ENCODE measurements at places on chromosomes 12 and 14. TPM values are rescaled to one million over a fixed set of nuclear protein-coding genes. Genes with fewer than 3 reads are reported as not detected.

GRCh38 chr12:6970096-6970527, 352 bp downstream of the PHB2 start:
- H3K36me3 ChIP-seq = peaks cover 40% of the 10 kb centered on the region
- peaks cover 6% of the 10 kb centered on the region for H3K4me1 ChIP-seq
- DNase-seq = peak; percentile 34
- H3K27me3 ChIP-seq = no peaks in the 10 kb centered on the region
- H3K27ac ChIP-seq = peak overlapping the region; percentile 73
- peak overlapping the region; percentile 92 for H3K4me3 ChIP-seq

- H3K4me3 ChIP-seq = peak overlapping the region; percentile 18
- no peaks in the 10 kb centered on the region for H3K27me3 ChIP-seq
- DNase-seq = peak; percentile 7
- peaks cover 3% of the 10 kb centered on the region for H3K36me3 ChIP-seq
Observed at GRCh38 chr12:56632701-56633467, 2.8 kb upstream of the BAZ2A start.

DNA sequence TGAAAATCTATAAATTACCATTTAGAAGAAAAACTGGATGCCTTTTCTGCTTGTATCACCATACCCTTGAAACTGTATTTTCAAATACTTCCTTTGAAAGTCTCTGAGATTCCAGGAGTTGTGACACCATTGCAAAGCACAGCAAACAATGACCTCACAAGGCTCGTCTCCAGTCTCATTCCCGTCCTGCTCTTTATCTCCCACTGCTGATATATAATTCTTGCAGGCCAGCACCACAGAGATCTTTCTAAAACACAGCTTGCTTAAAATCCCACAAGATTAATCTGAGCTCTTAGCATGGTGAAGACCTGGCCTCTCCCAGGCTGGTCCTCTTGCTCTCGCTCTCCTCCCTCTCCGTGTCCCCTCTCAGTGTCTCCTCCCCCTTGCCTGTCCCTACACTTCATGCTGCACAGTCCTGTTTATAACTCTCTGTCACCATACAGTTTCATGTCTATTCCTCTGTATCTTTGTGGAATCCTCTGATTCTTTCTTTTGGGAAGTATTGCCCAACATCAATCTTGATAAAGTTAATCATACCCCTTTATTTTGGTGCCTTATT, 51.8 kb downstream of the ZFYVE21 start:
- H3K27ac ChIP-seq = no peak overlapping the region
- H3K4me1 ChIP-seq = no peaks in the 10 kb centered on the region
- no peaks in the 10 kb centered on the region for H3K27me3 ChIP-seq
- no peak for DNase-seq

DEPDC4 gene
- total RNA-seq = 1.4 TPM

LRRK2 gene
- 110 TPM for total RNA-seq

DNA sequence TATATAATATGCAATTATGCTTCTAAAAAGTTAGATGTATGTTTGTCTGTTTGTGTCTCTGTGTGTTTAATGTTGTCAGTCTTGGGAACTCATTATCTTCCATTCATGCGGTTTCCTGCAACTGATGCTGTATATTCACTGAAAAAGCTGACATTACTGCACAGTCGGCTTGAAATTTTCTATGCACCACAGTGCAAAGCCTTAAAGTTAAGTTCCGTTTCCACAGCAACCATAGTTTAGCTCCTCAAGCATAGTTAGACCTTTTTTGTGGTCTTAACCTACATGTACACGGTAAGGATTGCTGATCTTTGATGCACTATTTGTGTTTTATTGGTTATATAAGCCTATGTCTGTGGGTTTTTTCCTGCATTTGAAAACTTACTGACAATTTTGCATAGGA, 309.4 kb downstream of the KCNC2 start:
- no peak overlapping the region for H3K27ac ChIP-seq
- no peak for DNase-seq
- no peaks in the 10 kb centered on the region for H3K36me3 ChIP-seq
- H3K27me3 ChIP-seq = no peaks in the 10 kb centered on the region
- H3K4me1 ChIP-seq = no peaks in the 10 kb centered on the region
- no peak overlapping the region for H3K4me3 ChIP-seq

DNA sequence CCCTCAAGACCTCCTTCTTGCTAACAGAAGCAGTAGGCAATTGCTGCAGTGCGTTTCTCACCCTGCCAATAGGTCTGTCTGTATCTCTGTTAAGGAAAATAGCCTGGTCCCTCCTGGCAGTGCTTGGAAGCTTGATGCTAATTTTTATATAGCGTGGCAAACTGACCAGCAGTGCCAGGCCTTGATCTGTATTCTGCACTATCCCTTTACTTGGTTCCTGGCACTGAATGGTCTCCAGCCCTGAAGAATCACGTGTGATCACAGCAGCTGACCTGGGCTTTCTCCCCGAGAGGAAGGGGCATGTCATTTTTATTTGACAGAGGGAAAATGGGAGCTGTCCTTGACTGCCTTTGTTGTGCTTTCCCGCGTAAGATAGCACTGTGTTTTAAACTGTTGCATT, 48.7 kb upstream of the TRAF3 start:
- no peak overlapping the region for H3K27ac ChIP-seq
- peaks cover 4% of the 10 kb centered on the region for H3K36me3 ChIP-seq
- H3K4me1 ChIP-seq = no peaks in the 10 kb centered on the region
- H3K4me3 ChIP-seq = no peak overlapping the region
- no peak for DNase-seq
- H3K27me3 ChIP-seq = no peaks in the 10 kb centered on the region

DNA sequence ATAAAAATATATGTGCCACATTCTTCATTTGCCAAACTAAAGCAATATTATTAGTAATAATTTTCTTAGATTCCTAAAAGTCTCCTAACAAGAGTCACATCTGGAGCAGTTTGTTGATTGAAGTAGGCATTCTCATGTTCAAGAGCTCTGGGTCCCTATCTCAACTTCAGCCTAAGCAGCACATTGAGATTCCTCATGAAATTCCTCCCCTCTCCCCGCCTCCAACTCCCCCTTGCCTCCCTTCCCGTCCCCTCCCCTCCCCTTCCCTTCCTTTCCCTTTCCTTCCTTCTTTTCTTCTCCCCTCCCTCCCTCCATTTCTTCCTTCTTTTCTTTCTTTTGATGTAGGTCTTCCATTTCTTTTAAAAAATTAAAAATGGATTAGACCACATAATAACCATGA, 48.7 kb upstream of the NAV3 start:
- H3K27ac ChIP-seq = no peak overlapping the region
- H3K36me3 ChIP-seq = no peaks in the 10 kb centered on the region

NPFF gene
- total RNA-seq = not detected
